Activated CD4-positive, alpha-beta T cell treated with anti-CD3 and anti-CD28 coated beads for 36 hours (primary cell): ENCODE measurements at places on chromosomes 5 and 9. TPM values are rescaled to one million over a fixed set of nuclear protein-coding genes. Genes with fewer than 3 reads are reported as not detected.

Gene ADAMTS12
- not detected for total RNA-seq

Gene AQP3
- total RNA-seq, result 8.5 TPM

Gene TSSK1B
- not detected for total RNA-seq

Gene TRIM14
- 59.6 TPM for total RNA-seq

Gene DAB2
- total RNA-seq, result 0.05 TPM

Gene MACROH2A1
- 190 TPM for total RNA-seq

Gene IL3
- 11.6 TPM for total RNA-seq

Gene PGM5
- total RNA-seq, result not detected

Gene RASGEF1C
- total RNA-seq, result not detected

Gene C1QTNF3
- 2.4 TPM for total RNA-seq

Gene MEIKIN
- total RNA-seq, result not detected

Gene PCDHGA11
- total RNA-seq, result 0.07 TPM

Gene CTSV
- total RNA-seq, result 0.71 TPM

Gene FOXD4L6
- total RNA-seq, result not detected

Gene CCDC192
- total RNA-seq, result not detected

Gene SLC46A2
- total RNA-seq, result not detected

Gene IL9
- total RNA-seq, result 48.1 TPM

Gene ZNF189
- total RNA-seq, result 10.2 TPM

Gene CFAP90
- total RNA-seq, result not detected

Gene TOR2A
- 14.0 TPM for total RNA-seq

Gene NR2F1
- not detected for total RNA-seq

Gene CDH18
- not detected for total RNA-seq

Gene CCL21
- total RNA-seq, result not detected

Gene DMRT3
- total RNA-seq, result not detected

Gene PIP5KL1
- 2.8 TPM for total RNA-seq

Gene NSD1
- total RNA-seq, result 68.2 TPM

Gene GNA14
- total RNA-seq, result 0.54 TPM

Gene PCDHGC4
- total RNA-seq, result not detected

Gene PCDHA5
- total RNA-seq, result not detected

Gene FAM174A
- total RNA-seq, result 4.7 TPM

Gene TCF7
- 117 TPM for total RNA-seq

Gene SOX30
- 0.44 TPM for total RNA-seq

Gene CENPH
- total RNA-seq, result 96.0 TPM

Gene PLPPR1
- total RNA-seq, result not detected

Gene PCDHB10
- not detected for total RNA-seq

Gene OGN
- not detected for total RNA-seq

Gene TAS2R1
- not detected for total RNA-seq

Gene SEPTIN8
- total RNA-seq, result 19.9 TPM

Gene ARL14EPL
- not detected for total RNA-seq

Gene DIPK1B
- total RNA-seq, result 0.21 TPM

Gene EQTN
- total RNA-seq, result not detected

Gene RAI14
- total RNA-seq, result 4.5 TPM

Gene SPATA31D4
- not detected for total RNA-seq

Gene SEMA5A
- not detected for total RNA-seq

Gene TBC1D2
- total RNA-seq, result 2.8 TPM

Gene KIF24
- total RNA-seq, result 7.7 TPM
